KG1 (cell line): ENCODE measurements at places on chromosomes 5 and 9.

GRCh38 chr9:91786132-91786896 is 163.7 kb downstream of the ROR2 start:
- DNase-seq = no peak

DNA sequence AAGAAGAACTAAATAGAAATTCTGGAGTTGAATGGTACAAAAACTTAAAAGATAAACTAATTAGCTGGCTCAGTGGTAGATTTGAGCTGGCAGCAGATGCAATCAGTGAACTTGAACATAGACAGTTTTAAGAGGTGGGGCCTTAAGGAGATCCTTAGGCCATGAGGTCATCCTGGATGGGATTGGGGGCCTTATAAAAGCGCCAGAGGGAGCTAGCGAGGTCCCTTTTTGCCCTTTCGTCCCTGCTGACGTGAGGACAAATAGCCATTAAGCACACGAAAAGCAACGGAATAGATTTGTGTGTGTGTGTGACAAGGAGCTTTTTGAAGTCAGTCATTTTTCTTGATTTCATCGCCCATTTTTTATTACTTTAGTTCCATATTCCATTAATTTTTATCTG is 83.3 kb downstream of the ZNF354C start:
- no peak for DNase-seq

DNA sequence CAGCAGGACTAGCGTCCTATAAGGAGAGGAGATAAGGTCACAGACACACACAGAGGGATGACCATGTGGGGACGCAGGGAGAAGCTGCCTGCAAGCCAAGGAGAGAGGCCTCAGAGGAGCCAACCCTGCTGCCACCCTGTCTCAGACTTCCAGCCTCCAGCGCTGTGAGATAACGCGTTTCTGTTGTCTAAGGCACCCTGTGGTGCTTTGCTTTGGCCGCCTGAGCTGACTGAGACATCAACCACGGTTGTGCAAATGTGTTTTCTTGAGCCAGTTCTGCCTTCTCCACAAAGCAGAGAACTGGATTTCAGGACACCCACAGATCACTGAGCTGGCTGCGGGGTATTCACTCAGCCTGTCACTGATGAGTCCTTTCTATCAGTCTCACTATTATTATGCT is 149.1 kb downstream of the NXNL2 start:
- no peak for DNase-seq

DNA sequence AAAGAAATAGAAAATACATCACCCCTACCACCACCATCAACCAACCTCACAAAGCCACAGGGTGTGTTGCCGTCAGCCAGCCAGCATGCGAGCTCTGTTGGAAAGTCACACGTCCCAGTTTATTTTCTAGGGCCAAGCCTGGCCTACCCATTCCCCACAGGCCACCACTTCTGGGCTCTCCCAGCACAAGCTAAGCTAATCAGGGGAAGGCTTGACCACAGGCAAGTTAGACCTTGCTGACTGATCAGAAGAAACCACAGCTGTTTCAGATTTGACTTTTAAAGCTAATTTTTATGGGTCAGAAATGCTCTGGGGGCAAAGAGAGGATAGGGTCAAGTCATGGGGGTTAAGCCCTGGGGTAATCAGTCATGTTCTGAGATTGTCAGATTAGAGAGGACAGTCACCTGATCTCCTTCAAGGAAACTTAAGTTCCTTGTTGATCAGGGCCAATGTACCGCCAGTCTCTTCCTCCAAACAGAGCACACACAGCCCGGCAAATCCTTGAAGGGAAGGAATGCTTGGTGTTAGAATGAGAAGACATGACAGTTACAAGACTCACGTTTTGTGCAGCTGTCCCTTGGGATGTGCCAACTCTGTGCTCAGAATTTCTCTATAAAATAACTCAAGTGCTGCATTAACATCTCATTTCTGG is 7.6 kb downstream of the SHB start:
- DNase-seq = no peak

DNA sequence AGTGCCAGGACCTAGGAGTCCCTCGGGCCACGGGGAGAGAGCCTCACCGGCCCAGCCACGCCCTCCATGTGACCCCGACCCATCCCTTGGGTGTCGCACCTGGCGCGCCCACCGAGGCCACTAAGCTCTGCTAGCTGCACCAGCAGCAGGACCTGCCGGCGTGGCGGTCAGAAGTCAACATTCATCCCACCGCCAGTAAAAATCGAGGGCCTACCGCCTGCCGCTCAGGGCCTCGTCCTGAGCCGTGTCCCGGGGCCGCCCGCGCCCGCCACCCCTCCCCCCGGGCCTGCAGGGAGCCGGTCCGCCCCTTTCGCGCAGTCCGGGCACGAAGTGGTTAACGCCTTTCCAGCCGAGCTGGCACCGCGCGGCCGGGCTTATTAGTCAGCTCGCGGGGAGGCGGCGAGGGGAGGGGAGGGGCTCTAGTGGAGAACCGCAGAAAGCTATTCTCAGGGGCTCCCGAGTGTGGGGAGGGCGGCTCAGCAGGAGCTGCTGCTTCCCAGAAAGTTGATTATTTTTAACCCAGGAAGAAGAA is 124.4 kb downstream of the C9orf50 start:
- DNase-seq = peak; percentile 65

DNA sequence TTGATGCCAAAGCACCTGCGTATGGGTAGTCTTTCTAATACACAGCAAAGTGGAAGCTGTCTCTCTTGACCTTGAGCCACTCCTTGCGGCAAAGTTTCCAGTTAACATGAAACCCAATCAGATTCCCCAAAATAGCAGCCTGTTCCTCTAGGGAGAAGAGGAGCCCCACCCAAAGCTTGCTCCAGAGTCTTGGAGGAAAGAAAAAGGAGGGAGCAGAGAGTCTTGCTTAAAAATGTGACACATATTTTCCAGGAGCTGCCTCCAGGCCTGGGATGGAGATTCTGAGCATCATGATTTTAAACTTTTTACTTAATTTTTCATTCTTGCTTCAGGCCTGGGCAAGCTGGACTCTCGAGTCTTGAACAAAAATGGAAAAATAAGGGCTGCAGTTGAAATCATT is 223.5 kb upstream of the TNC start:
- DNase-seq = no peak

GRCh38 chr5:151238303-151238741 is 14.4 kb upstream of the CCDC69 start:
- DNase-seq = no peak

DNA sequence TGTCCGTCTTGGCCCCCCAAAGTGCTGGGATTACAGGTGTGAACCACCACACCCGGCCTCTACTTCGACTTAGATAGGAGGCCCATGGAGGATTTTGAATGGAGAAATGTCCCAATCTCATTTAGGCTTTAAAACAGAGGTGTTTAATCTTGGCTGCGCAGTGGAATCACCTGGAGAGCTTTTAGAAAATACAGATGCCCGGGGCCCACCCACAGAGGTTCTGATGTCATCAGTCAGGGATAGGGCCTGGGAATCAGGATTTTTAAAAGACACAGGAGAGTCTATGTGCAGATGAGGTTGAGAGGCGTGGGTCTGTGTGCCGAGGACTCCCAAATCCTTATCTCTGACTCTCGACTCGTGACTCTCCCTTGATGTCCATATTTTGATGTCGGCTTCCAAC is 124.0 kb upstream of the BOD1 start:
- no peak for DNase-seq

DNA sequence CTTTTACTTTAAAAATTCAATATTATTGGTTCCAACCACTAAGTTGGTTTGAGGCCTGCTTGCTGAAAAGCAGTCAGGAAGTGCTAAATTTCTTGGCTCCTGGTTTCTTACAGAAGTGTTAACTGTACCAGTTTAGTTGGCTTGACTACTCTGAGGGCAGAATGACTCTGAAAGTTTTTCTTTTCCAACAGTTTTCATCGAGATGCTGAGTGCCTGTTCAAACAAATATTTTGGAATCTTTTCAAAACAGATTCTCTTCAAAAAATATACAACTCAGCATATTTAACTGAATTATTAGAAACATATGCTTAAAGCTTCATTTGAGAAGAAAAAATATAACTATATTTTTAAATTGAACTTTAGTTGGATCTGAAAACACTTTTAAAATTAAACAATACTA is 37.0 kb downstream of the SLC38A9 start:
- DNase-seq = no peak

DNA sequence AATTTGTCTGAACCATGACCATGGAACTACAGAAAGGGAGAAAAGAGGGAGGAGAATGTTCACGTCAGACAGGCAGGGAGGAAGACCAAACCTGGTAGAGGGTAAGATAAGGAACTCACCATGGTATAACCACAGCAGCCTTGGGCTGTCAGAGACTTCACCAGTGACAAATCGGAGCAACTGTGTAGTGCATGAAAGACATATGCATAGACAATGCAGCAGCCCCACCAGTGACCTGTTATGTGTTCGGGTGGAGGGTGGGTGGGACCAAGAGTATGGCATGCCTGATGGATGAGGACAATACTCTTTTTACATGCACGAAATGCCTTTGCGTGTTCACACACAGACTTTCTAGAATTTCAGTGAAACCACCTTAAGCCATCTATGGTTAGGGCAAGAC is 221.8 kb upstream of the RASEF start:
- DNase-seq = no peak

DNA sequence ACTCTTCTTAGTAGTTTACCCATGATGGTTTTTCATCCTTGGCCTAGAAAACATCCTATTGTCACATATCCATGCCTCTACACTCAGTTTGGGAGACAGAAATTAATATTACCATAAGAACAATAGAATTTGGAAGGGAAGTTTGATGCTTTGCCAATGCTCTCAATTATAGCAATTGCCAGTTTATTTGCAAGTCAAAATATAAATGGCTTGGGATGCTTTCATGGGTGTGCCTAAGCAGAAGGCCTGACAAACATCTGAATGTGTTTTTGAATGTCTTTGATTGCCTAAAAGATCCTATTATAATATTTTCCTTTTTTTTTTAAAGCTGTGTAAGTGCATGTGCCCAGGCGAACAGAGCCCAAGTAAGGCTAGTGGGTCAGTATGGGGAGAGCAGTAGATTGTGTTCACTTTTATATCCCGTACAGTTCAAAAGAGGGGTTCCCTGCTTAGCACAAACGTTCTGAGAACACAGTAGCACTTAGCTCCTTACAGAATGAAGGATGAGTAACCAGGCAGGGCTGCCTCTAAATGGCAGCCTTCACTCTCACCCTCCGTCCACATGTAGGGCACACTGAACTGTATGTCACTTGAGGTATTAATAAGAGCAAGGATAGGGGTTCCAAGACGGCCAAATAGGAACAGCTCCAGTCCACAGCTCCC is 56.0 kb upstream of the AGXT2 start:
- no peak for DNase-seq

DNA sequence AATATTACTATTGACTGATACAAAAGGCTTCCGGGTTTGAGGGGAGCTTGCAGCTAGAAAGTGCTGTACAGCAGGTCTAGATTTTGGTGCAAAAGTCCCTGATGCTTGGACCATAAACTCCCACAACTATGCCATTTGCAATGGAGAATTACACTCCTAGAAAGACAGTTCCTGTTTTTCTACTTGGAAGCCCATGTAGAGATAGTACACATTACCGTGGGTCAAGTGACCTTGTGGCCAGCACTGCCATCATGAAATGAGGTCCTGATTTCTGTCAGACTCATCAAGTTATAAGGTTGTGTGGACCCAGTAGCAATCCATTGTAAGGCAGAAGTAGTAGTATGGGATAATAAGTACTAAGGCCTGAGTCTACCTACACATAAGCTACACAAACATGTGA is 42.8 kb upstream of the TNFSF8 start:
- no peak for DNase-seq

DNA sequence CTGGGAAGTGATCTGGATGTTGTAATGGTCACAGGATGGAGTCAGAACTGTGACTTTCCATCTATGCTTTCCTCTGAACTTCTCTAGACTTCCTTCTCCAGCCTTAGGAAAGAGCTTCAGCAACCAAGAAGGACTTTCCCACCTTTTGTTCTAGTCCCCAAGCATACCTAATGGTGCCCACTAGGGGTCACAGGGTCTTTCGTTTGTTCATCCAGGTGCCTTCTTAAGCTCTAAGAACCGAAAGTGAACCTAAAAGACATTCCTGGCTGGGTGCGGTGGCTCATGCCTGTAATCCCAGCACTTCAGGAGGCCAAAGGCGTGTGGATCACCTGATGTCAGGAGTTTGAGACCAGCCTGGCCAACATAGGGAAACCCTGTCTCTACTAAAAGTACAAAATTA is 1.8 kb upstream of the WNT8A start:
- DNase-seq = no peak

DNA sequence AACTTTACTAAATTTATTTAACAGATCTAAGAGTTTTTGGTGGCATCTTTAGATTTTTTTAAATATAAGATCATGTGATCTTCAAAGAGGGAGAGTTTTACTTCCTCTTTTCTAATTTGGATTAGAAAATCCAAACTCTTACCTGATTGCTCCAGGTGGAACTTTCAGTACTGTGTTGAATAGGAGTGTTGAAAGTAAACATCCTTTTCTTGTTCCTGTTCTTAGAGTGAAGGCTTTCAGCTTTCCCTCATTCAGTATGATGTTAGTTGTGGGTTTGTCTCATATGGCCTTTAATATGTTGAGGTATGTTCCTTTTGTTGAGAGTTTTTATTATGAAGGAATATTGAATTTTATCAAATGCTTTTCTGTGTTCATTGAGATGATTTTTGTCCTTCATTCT is 650.0 kb upstream of the SGCD start:
- DNase-seq = no peak

- no peak for DNase-seq
Measured at GRCh38 chr5:10595672-10596309, 31.9 kb downstream of the ANKRD33B start.

- no peak for DNase-seq
Measured at GRCh38 chr5:57164124-57164523, 9.7 kb upstream of the GPBP1 start.

GRCh38 chr9:88508326-88508725 is 26.7 kb upstream of the NXNL2 start:
- no peak for DNase-seq

DNA sequence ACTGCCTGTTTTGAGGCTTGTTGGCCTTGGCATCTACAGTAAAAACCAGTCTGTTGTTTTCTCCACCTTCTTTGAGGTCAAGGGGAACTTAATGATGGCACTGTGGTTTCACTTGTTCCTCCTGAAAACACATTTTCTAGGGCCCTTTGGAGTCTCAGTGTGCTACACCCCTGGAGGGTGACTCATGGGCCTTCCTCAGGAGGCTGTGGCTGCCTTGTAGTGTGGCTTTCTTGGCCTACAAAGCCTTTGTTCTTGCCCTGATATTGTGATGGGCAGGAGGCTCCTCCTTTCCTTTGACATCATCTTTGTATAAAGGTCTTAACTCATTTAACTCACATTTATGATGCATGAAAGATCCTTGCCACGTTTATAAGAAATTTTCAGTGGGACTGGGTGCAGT is 56.3 kb upstream of the GPBP1 start:
- DNase-seq = no peak

DNA sequence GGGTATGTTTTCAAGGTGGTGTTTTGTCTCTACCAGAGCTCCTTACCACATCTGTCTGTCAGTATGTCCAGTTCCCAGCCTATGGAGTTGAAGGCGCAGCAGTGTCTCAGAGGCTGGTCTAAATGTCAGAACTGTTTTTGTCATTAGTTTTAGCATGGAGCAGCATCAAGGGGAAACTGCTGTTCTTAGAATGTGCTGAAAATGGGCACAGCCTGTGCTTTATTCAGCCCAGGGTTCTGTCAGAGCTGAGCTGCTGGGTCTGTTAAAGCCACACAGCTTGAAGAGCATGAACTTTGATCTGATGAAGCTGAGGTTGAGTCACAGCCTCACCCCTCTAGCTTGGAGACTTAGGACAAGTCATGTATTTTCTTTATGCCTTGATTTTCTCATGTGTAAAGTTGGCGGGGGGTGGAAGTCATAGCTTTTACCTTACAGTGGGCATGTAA is 71.9 kb downstream of the RALGPS1 start:
- no peak for DNase-seq
